Stimulated activated CD8-positive, alpha-beta memory T cell treated with anti-CD3 and anti-CD28 coated beads, Interleukin-15, amount 100 ng/mL, for 1 hour (primary cell): ENCODE measurements at places on chromosomes 5 and 9.

GRCh38 chr9:21583628-21584377, 101.7 kb upstream of the IFNE start:
- no peak for DNase-seq

DNA sequence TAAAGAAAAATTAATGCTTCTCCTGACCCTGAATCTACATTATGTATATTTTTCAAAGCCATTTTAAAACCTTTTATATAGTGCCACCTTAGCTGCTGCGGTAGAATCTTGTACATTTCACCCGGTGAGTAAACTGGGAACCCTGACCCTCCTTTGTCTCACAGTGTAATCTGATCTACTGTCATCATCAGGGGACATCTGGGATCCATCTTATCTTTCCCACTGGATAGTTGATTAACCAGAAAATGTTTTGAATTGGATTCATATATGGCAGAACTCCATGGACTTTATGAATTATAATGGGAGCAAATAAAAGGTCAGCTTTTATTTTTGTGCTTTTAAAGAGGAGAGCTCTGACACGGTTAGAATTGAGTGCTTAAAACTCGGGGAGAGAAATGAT, 95.0 kb downstream of the ADAMTSL1 start:
- no peak for DNase-seq

DNA sequence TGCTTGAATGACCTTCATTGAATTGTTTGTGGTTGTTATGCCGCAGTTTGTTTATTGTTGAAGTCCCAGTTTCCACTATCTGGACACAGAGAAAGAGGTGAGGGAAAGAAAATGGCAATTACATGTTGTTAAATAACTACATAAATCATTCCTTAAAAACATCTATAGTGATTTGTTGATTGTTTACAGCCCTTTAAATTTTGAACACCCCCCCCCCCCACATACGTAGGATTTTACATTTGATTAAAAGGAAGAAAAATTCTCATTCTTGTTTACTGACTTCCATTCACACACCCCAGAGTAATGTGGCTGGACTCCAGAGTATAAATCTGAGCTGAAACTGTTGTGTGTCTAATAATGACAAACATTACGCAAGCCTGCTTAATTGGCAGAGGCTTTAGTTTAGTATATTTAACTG, 87.1 kb upstream of the FAM174A start:
- no peak for DNase-seq

DNA sequence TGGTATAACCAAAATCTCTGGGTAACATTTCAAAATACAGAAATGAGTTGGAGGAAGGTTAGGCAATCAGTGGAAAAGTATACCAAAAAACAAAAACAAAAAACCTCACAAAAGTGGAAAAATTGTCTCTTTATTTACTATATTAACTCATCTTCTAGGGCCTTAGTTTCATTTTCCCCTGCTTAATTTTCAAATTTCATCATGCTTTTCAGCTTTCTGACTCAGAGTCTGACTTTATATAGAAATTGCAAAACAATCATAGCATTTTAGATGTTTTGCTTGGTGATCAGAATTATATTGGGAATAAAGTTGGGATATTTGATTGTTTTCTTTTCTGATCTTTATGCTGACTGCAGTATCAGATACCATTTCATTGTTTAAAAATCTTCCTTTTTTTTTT, 257.0 kb upstream of the PRR16 start:
- no peak for DNase-seq

- DNase-seq, result no peak
Measured at GRCh38 chr9:125521462-125522327, 185.3 kb downstream of the MAPKAP1 start.

DNA sequence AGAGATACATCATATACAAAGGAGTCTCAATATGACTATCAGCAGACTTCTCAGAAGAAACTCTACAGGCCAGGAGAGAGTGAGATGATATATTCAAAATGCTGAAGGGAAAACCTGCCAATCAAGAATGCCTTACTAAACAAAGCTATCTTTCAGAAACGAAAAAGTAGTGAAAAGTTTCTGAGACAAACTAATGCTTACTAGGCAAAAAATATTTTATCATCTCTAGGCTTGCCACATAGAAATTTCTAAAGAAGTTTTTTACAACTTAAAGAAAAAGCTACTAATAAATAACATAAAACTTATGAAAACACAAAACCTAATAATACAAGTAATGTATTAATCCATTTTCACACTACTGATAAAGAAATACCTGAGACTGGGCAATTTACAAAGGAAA, 59.9 kb upstream of the SPEF2 start:
- no peak for DNase-seq

GRCh38 chr5:167217097-167217743, 1074.2 kb upstream of the WWC1 start:
- DNase-seq, result no peak

GRCh38 chr5:124910354-124911016, 164.0 kb upstream of the ZNF608 start:
- no peak for DNase-seq

- no peak for DNase-seq
Measured at GRCh38 chr5:180353980-180354452, 880 bp upstream of the GFPT2 start.

DNA sequence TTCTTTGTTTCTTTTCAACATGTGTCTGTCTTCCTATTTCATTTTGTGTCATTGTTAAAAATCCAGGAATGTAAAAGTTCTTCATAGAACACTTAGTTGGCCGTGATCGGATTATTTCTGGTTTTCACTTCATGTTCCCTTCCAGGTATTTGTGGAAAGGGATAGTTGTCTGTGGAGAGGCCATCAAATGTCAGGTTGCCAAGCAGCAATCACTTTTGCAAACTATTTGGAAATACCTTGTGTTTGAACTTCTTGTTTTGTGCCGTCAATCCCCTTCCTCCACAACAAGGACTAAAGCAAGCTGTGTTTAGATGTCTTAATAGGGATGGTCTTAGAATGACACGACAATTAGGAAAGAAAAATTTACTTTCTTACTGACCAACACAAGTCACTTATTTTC, 116.9 kb upstream of the MPDZ start:
- no peak for DNase-seq

GRCh38 chr9:132040246-132040645, 39.4 kb downstream of the MED27 start:
- no peak for DNase-seq

DNA sequence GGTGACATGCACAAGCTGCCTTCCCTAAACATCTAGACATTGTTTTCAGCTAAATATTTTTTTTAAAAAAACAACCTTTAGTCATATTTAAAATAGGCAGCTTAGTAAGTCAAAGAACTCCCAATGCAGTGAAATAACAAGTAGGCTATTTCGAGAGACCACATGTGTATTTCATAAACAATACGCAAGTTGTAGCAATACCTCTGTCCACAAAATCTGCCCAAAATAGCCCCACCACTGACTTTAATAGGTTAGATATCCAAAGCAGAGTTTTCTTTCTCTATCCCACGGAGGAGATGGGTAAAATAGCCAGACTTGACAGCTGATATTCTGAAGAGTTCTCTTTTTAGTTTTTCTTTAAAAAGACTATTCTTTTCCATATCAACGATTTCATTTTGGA, 1.2 kb downstream of the SLC24A2 start:
- no peak for DNase-seq

DNA sequence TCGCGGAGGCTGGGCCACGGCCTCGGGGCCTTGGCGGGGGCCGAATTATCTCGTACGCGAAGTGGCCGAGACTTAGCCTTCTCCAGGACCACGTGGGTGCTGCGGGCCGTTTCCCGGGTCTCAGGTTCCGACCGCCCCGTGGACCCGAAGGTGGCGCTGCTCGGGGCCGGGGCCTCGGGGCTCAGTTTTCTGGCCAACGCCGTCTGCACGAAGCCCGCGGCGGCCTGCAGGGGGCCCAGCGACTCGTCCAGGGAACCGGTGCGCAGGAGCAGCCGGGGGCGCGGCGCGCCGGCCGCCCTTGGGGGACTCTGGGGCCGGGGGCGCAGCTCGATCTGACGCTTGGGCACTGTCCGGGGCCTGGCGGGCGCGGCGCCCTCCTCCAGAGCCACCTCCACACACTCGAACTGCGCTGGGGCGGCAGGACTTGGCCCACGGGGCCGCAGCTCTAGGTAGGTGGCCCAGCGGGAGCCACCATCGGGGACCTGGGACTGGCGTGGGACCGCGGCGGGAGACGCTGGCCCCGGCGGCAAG, 716 bp downstream of the PROB1 start:
- no peak for DNase-seq

DNA sequence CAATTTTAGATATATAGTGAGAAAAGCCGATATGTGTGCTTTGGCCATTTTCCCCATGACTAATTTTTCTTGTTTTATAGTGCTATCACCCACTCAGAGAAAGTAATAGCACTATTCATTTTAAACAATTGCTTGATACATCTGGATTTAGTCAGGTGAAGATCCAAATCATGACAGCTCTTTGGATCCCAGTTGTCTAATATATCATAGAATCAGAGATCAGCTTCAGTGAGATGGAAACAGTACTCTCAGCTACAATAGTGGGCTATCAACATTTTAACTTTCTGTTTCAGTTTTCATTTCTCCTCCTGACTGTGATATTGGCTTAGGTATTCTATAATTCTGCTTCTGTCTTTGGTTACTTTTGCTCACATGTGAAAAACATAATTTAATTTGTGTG, 38.7 kb downstream of the VCAN start:
- no peak for DNase-seq

- DNase-seq, result no peak
Measured at GRCh38 chr5:141522301-141522700, 33.4 kb downstream of the PCDHGC5 start.

GRCh38 chr5:137622850-137623249, 113.0 kb downstream of the KLHL3 start:
- DNase-seq, result no peak

GRCh38 chr5:14151416-14151815, 8.3 kb downstream of the TRIO start:
- no peak for DNase-seq

DNA sequence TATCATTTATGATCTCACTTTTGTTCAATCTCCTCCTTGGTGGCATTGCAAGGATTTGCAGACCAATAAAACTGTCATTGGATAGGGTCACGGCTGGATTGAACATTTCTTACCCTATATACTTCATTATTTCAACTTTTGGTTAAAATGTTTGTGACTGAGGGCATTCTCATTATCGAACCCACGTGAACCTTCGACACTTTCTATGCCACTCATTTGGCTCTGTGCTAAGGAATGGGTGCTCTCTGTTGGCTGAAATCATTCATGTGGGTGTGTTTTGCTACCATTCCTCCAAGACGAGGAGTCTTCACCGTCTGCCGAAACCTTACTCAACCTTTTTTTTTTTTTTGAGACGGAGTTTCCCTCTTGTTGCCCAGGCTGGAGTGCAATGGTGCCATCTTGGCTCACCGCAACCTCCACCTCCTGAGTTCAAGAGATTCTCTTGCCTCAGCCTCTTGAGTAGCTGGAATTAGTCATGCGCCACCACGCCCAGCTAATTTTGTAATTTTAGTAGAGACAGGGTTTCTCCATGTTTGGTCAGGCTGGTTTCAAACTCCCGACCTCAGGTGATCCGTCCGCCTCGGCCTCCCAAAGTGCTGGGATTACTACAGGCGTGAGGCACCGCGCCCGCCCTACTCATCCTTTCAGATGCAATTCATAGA, 62.5 kb downstream of the CSNK1A1 start:
- no peak for DNase-seq

DNA sequence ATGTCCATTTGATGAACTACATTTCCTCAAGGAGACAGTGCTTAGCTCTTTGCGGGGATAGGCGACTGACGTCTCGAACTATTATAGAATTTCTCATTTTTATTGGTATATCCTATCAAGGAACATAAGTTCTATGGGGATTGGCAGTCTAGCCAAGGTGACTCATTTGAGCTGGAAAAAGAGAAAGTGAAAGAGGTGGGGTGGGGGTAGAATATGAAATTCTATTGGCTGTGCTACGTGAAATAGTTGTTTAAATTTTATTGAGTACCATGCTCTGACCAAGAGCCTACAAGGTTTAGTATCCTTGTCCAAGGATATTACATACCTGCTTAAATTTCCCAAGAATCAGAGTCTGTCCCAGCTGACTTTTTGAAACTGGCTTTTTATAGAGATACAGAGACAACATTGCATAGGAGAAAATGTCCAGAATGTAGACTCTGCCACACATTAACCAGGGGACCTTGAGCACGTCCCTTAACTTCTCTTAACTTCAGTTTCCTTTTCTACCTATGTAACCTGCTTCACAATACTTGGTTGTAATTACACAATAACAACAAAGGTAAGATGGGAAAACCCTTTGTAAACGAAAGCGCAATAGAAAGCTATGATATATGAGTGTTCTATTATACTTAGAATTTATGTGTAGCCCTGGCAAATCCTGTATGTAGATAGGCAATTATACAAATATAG, 226.4 kb upstream of the WWC1 start:
- DNase-seq, result no peak

GRCh38 chr5:139543423-139543991, 17.6 kb upstream of the UBE2D2 start:
- DNase-seq, result no peak

DNA sequence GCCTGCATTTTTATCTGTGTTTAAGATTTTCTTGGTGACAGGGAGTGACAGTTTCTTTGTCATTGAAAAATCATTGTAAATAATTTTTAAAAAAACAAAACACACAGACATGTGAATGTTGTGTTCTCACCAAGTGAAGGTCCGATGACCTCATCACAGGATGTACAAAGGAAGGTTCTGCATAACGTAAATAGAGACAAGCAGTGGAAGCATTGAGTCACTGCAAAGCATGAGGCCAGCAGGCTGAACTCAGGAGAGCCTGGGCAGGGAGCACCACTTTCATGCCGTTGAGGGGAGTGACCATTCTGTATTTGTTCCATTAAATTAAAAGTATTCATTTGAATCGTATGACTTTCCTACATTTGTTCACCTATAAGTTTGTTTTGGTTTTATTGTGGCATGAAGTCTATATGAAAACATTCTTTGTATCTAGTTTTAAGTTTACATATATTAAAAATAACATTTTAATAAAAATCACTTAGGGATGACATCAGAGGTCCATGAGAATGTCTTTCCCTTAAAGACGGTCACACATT, 70.4 kb upstream of the TLE1 start:
- DNase-seq, result no peak

GRCh38 chr5:179054036-179054785, 6.0 kb upstream of the ZNF354C start:
- no peak for DNase-seq

GRCh38 chr5:110544603-110545002, 181.9 kb downstream of the TMEM232 start:
- DNase-seq, result no peak

DNA sequence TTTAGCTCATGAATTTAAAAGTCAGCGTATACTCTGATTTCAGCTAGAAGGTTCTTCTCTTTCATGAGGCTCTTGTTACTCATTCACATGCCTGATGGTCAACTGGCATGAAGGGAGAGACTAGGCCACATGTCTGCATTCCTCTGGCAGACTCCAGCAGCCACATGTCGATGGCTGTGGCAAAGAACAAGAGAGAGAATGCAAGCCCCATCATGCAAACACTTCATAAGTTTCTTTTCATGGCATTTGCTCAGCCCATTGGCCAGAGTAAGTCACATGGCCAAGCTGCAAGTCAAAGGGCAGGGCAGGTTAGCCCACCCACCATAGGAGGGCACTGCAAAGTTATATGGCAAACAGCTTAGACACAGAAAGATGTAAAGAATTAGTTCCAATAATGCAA, 5.4 kb downstream of the KCNV2 start:
- DNase-seq, result no peak
